ENCODE measurements at places on chromosomes 3 and 15.
A peak's percentile ranks its signal among the peaks of the same experiment; 100 is the strongest.

GRCh38 chr3:16911916-16912315 lies 27.2 kb downstream of the PLCL2 start:
- DNase-seq, result no peak

- DNase-seq, result no peak
These were observed 79.9 kb upstream of the SLC25A26 start for GRCh38 chr3:66140743-66141372.

GRCh38 chr3:169305460-169305859 lies 358.1 kb downstream of the MECOM start:
- no peak for DNase-seq

- no peak for DNase-seq
These were observed 218.8 kb upstream of the STRIT1 start for GRCh38 chr3:155512175-155512866.

DNA sequence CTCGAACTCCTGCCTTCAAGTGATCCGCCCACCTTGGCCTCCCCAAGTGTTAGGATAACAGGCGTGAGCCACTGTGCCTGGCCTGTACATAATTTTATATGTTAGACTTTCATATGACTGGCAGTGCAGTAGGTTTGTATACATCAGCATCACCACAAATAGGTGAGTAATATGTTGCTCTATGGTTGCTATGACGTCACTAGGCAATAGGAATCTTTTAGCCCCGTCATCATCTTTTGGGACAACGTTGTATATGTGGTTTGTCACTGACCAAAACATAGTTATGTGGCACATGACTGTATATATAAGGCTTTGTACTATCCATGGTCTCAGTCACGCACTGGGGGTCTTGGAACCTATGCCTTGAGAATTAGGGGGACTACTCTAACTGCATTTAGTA lies 17.0 kb upstream of the DNAJC19 start:
- DNase-seq, result no peak

DNA sequence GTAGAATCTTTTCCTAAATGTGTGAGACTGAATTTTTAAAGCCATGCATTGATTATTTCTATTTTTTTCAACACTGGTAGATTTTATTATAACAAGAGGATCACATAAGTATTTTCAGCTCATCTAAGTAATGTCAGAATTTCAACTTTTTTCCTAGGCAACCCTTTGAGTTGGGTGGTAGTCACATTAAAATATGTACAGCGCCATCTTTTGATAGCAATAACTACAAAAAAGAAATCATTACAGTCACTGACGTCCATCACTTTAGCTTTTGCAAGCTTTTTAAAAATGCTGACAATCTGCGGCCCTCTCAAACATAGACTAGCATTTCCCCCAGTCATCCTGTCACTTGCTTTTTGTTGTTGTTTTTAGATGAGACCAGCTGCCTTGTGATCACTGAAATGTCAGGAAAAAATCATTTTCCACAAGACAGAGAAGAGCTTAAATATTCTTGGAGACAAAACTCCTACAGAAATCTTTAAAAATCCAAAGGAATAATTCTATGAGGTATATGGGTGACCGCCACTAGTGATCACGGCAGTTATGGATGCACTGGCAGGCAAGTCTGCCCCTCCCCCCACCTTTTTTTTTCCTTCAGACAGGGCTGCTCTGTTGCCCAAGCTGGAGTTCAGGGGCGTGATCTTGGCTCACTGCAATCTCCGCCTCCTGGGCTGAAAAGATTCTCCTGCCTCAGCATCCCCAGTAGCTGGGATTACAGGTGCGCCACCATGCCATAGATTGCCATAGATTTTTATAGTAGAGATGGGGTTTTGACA lies 384.0 kb upstream of the KCNMB2 start:
- DNase-seq, result no peak

- no peak for DNase-seq
These were observed 650.5 kb upstream of the NR2F2 start for GRCh38 chr15:95679847-95680582.

GRCh38 chr3:195154793-195155535 lies 116.0 kb downstream of the XXYLT1 start:
- DNase-seq, result peak; percentile 89

GRCh38 chr15:68272721-68273271 lies 4.7 kb upstream of the FEM1B start:
- DNase-seq, result no peak

- DNase-seq, result no peak
These were observed 52.8 kb upstream of the CCNB2 start for GRCh38 chr15:59051873-59052861.
